Stimulated activated CD4-positive, alpha-beta T cell treated with anti-CD3 and anti-CD28 coated beads, TNF-alpha, amount 100 ng/mL, for 24 hours (primary cell): ENCODE measurements at places on chromosomes 16 and 17.

DNA sequence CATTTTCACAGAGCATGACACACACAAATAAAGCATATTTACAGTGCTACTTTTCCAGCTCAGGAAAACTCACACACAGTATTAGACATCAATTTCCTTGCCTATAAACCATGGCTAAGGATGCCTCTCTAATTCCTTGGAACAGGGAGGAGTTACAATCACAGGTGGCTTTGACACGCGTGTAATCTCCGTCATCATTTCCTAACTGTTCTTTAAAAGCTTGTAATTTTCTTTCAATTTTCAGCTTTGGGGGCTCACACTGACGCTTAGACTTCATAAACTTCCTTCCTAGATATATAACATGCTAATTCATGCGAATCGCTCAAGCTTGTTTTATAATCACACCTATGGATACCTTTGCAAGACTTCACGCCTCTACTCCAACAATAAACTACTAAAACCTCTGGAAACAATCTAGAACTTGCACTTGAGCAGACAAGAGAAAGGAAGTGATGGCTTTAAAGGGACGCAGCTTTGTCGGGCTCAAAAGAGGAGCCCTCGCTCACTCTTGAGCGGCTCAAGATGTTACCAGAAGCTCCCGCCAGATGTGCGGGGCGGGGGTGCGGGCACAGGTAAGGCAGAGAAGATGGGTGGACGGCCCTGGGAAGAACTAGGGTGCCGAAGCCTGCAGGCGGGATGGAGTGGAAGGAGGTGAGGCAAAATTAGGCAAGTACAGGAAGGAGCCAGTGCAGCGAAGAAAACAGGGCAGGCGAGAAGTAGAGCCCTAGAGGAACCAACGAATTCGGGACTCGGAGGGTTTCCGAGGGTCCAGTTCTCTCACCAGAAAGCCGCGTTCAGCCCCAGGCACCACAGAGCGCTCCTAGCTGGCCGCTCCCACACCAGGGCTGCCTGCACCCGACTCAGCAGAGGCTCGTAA is 631 bp downstream of the RETREG3 start:
- peak; percentile 13 for DNase-seq

DNA sequence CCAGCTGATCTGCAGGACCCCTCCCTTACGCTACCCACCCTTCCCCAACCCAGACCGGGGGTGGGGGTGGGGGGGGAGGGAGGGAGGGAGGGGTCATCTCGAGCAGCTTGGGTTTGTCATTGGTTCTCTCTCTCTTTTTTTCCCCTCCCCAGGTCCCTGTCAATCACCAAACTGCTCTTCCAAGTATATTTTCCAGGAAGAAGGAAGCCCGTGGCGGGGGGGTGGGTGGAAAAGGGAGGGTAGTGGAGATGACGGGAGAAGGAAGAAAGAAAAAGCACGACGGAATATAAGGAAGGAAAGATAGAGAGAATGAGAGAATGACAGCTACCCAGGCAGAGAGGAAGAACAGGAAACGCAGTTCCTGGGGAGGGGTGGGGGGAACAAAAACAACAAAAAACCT is 17.9 kb downstream of the SALL1 start:
- no peak for DNase-seq

- DNase-seq, result peak; percentile 25
Measured at GRCh38 chr16:27406511-27407128, 4.6 kb downstream of the IL21R start.

- DNase-seq, result no peak
Measured at GRCh38 chr16:69108064-69108904, 2.8 kb downstream of the HAS3 start.

DNA sequence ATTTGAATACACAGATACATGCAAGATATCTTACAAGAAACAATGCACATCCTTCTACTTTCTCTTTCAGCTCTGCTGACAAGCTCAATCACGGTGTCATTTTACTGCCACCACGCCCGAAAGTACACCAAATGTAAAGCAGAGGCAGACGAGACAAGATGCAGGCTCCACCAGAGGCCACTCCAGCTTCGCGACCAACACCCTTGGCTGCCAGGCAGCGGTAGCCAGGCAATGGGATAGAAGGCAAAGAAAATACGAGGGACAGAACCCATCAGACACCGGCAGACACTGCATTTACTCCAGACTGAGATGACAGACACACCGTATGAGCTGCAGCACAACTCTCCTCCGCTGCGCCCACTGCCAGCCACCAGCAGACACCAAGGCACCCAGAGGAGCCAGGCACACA is 41.0 kb downstream of the USP22 start:
- no peak for DNase-seq

- DNase-seq, result no peak
Measured at GRCh38 chr16:85314512-85314971, 202.3 kb upstream of the CIBAR2 start.

DNA sequence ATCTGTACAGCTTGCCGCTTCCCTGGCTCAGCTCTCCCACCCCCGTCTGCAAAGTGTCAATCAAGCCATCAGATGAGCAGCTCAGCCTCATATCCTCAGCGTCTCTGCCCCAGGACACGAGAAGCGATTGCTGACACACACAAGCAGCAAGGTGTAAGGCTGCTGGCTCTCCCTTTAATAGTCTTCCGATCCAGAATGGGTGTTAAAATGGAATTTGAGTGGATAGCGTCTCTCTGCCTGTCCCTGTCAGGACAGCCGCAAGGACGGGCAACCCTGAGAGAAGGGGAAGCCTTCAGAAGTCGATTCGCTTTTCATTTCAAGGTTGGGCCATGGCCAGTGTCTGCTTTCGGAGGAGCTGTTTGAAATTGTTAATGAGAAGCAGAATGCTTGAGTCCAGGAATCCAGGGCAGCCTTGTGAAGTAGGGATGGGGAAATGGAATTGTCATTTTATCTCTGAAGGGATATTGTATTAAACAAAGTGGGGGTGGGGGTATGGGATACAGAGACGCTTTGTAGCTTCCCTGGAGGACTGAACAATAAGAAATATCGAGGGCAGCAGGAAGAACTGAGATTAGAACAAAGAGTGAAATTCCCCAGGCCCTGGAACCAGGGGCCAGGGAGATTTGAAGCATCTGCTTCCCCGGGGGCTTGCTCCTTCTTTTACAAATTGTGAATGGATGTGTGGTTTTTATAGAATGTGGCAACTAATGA is 4.7 kb upstream of the PIPOX start:
- no peak for DNase-seq

GRCh38 chr17:72997559-72997958 is 94.9 kb downstream of the SLC39A11 start:
- no peak for DNase-seq

- DNase-seq, result no peak
Measured at GRCh38 chr16:5393070-5393469, 295.5 kb upstream of the EEF2KMT start.

GRCh38 chr16:49332589-49333258 is 40.9 kb upstream of the C16orf78 start:
- no peak for DNase-seq

DNA sequence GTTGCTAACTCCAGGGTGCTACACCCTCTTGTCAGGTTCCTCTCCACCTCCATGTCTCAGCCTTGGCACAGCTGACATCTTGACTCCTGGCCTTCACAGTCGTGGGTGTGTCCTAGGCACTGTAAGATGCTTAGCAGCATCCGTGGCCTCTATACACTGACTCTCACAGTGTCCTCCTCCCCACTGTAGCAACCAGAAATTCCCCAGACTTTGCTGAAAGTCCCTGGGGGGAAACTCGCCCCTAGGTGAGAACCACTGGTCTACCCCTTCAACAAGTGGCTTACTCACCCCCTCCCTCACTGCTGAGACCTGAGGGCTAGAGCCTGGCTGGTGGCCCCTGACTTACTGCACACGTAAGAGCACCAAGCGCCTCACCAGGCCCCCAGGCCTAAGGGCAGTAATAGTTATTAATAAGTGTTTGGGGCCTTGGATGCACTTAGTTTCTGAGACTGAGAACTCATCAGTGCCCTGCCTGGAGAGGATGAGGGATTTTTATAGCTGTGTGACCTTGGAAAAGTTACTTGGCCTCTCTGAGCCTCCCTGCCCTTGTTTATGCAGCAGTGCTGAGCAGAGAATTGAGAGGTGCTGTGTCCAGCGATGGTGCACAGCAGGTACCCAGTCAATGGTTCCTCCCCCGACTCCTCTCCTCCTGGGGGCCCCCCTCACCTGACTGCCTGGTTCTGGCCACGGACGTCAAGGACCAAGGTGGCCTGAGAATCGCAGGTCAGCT is 67.1 kb downstream of the RMI2 start:
- DNase-seq, result no peak

DNA sequence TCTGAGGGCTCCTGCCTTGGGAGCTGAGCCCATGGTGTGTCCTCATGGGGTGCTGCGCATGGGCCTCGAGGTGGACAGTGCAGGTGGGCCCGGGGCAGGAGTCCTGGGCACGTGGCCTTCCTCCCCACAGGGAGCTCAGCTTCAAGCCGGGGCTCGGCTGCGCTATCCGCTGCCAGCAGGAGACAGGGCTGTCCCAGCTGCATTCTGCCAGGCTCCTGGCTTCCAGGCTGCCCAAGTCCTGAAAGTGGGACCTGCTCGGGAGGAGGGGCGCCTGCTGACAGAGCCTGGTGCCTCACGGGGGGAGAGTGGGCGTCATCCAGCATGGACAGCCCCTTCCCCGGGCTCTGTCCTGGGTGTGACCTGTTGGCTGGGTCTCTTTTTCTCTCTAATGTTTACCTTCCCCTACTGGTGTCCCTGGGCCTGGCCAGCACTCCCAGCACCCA is 7.1 kb downstream of the TRAF7 start:
- no peak for DNase-seq

- no peak for DNase-seq
Measured at GRCh38 chr16:84742641-84743092, 42.9 kb downstream of the USP10 start.

- no peak for DNase-seq
Measured at GRCh38 chr16:19835968-19836421, 48.7 kb downstream of the GPRC5B start.
